A549 treated with CpdA at 1 μM for 4 hours (cell line): ENCODE measurements at places on chromosomes 11 and 22. TPM values are rescaled to one million over a fixed set of nuclear protein-coding genes. Genes with fewer than 3 reads are reported as not detected.

TREH gene
- total RNA-seq: not detected in 5 replicates

SLC25A18 gene
- 0.05 TPM in 1 of 5 replicates, not detected in the others for total RNA-seq

RAB36 gene
- total RNA-seq: 6.1 to 7.3 TPM (median 6.9 TPM) in 5 replicates

NAALADL1 gene
- not detected in 5 replicates for total RNA-seq

HEPN1 gene
- total RNA-seq: not detected in 5 replicates

KRTAP5-11 gene
- total RNA-seq: not detected in 5 replicates

POU2AF3 gene
- 0.37 to 0.86 TPM (median 0.61 TPM) in 5 replicates for total RNA-seq

NRGN gene
- total RNA-seq: 5.5 to 11.1 TPM (median 10.7 TPM) in 5 replicates

A4GALT gene
- 11.9 to 16.4 TPM (median 14.7 TPM) in 5 replicates for total RNA-seq

OR52N5 gene
- total RNA-seq: not detected in 5 replicates

FJX1 gene
- 26.4 to 46.4 TPM (median 40.3 TPM) in 5 replicates for total RNA-seq
